ENCODE measurements at places on chromosomes 4 and X.

DNA sequence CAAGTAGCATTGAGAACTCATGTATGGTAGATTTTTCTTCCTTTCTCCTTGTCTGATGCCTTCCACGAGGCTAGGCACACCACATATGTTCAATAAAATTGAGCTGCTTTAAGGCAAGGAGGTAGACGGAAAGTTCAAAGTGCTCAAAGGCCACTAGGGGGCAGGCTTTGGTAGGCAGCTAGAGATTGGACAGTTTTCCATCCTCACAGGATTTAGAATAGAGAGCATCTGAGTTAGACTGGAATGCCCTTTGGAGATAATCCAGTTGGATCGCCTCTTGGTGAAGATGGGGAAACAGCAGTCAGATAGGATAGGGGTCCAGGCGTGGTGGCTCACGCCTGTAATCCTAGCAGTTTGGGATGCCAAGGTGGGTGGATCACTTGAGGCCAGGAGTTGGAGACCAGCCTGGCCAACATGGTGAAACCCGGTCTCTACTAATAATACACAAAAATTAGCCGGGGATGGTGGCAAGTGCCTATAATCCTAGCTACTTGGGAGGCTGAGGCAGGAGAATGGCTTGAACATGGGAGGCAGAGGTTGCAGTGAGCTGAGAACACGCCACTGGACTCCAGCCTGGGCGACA lies 30.4 kb downstream of the ELF4 start:
- peak; percentile 45 for DNase-seq

- no peak for DNase-seq
These were observed 335.0 kb upstream of the GALNTL6 start for GRCh38 chr4:171478181-171478580.

- no peak for DNase-seq
These were observed 313.4 kb upstream of the SLC7A11 start for GRCh38 chr4:138555584-138555983.

- no peak for DNase-seq
These were observed 113.8 kb upstream of the FAM9B start for GRCh38 chrX:9147726-9148125.

GRCh38 chr4:150308824-150309472 lies 230.7 kb downstream of the DCLK2 start:
- peak; percentile 83 for DNase-seq

- DNase-seq, result peak; percentile 69
These were observed 209.6 kb upstream of the SPIN4 start for GRCh38 chrX:63560601-63561218.

GRCh38 chr4:94168321-94168720 lies 39.3 kb upstream of the SMARCAD1 start:
- peak; percentile 3 for DNase-seq

Measured in brain microvascular endothelial cell (primary cell).